HL-60 (cell line): ENCODE measurements at places on chromosomes 2 and 18.

GRCh38 chr18:68962623-68963022 lies 164.7 kb downstream of the CCDC102B start:
- no peak for DNase-seq

- no peak for DNase-seq
Observed at GRCh38 chr18:35842536-35842935, 129.9 kb upstream of the RMP24 start.

GRCh38 chr18:37343542-37343851 lies 222.1 kb downstream of the CELF4 start:
- no peak for DNase-seq

DNA sequence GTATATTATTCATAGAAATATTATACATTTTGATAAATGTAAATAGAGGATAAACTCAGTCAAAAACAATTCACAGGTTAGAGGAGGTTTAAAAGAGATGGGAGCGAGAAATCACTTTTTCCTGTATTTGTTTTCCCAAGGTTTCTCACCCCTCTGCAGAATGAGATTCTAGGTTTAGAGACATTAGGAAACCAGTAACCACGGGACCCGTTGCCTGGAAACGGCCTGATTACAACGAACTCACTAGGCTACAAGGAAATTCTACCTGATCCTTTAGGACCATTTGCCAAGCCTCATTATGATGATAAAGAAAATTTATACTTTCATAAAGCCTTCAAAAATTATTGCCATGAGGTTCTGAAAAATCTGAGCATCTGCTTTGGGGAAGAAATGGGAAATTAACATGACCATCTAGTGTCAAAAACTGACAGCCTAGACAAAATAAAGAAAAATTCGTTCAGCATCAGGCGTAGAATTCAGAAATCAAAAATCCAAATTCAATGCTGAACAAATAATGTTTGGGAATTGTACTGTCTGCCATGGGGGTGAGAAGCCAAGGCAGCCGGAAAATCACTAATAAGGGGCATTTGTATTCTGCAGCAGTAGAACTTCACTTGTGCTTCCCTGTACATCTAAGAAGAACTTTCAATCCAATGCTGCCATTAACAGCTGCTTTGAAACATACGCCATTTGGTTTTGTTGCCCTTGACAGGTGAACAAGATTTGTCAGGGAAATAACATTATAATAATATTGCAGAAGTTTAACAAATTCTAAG lies 262.3 kb downstream of the NRXN1 start:
- no peak for DNase-seq

GRCh38 chr18:75779450-75779849 lies 351.9 kb upstream of the SMIM21 start:
- no peak for DNase-seq

- DNase-seq = no peak
Observed at GRCh38 chr2:238236571-238236970, 3.3 kb downstream of the HES6 start.

DNA sequence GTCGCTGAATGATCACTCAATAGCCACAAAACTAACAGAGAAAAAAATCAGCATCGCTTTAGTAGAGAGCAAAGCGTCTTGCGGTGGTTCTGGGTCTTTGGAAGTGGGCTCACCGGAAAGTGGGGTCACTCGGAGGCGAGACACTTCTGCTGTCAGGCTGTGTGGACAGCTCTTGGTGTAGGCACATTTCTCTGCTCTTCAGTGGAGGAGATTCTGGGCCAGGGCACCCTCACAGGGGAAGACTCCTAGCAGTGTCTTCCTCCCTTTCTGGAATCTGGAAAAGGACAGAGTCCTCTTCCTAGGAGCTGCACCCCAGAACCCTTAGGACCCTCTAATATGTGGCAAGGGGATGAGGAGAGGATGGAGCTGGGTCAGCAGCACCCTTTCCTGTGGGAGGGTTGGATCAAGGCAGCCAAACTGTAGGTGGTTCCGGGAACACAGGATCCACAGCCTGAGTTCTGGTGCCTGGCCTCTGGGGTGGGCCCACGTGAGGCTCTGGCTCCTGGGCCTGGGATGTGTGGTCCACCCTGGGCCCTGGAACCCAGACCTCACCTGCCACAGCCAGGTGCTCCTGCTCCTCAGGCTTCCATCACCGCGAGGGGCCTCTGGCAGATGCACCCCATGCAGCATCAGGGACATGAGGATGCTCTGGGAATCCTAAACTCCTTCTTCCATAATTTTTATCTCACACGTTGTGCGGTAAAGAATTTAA lies 25.1 kb downstream of the GPR35 start:
- no peak for DNase-seq

- no peak for DNase-seq
Observed at GRCh38 chr18:51712821-51713220, 515.3 kb upstream of the MEX3C start.

DNA sequence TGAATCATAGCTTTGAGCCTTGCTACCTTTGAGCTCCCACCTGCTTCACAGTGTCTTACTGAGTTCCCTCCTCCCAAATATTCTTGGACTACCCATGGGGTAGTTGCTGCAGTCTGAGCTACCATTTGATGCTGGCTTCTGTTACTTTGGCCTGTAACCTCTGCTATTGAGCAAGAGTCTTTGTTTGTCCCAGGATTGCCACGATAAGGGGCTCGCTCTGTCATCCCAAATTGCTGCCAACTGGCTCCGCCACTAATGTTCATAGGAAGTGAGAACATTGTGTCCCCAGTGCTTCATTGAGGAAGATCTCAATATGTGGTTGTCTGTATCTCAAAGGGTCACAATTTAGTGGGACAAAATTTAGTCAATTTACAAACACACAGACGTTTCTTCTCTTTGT lies 103.8 kb downstream of the TRIM43 start:
- DNase-seq = no peak

- no peak for DNase-seq
Observed at GRCh38 chr18:44474591-44474990, 206.1 kb upstream of the SETBP1 start.

DNA sequence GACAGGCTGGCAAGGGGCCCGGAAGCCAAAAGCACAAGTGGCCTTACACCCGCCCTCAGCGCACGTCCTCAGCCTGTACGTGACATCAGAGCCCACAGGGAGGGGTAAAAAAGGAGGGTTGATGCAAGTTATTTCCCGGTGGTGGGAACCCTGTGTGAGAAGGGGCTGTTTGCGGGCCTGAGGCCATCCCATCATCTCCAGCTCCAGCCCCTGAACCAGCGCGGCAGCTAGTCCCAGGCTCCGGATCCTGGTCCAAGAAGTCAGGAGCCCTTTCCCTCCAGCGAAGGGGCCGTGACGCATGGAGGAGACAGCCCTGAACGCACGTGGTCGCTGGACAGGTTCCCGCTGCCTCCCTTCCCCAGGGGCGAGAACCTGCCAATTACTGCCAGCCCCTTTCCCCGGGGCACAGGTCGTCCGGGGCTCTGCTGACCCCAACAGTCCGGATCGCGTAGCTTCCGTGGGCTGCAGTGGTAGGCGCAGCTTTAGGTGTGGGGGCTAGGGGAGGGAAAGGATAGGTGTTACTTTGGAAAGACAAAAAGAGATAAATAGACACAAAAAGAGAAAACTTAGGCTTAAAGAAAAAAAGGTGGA lies 1.3 kb upstream of the LRP2 start:
- peak; percentile 15 for DNase-seq
